ENCODE measurements at places on chromosomes 4 and X. TPM values are rescaled to one million over a fixed set of nuclear protein-coding genes. Genes with fewer than 3 reads are reported as not detected.
A peak's percentile ranks its signal among the peaks of the same experiment; 100 is the strongest.

GRCh38 chr4:169311643-169312365 lies 41.0 kb upstream of the SH3RF1 start:
- no peaks in the 10 kb centered on the region for H3K27me3 ChIP-seq
- H3K4me1 ChIP-seq, result peaks cover 30% of the 10 kb centered on the region
- no peaks in the 10 kb centered on the region for H3K36me3 ChIP-seq
- no peak overlapping the region for H3K4me3 ChIP-seq

GRCh38 chr4:13656569-13657405 lies 29.3 kb upstream of the BOD1L1 start:
- H3K4me1 ChIP-seq, result peaks cover 23% of the 10 kb centered on the region
- no peaks in the 10 kb centered on the region for H3K36me3 ChIP-seq
- peak overlapping the region; percentile 72 for H3K4me3 ChIP-seq
- DNase-seq, result no peak
- H3K27me3 ChIP-seq, result peaks cover 11% of the 10 kb centered on the region

ARSJ gene
- total RNA-seq, result 61.7 TPM

GRCh38 chr4:84973856-84974255 lies 7.4 kb upstream of the WDFY3 start:
- no peaks in the 10 kb centered on the region for H3K27me3 ChIP-seq
- H3K27ac ChIP-seq, result no peak overlapping the region
- no peak overlapping the region for H3K4me3 ChIP-seq

- H3K4me1 ChIP-seq, result no peaks in the 10 kb centered on the region
- no peak overlapping the region for H3K4me3 ChIP-seq
- DNase-seq, result no peak
- H3K27me3 ChIP-seq, result peaks cover 35% of the 10 kb centered on the region
Observed at GRCh38 chr4:93791570-93792195, 36.9 kb upstream of the ATOH1 start.

DNA sequence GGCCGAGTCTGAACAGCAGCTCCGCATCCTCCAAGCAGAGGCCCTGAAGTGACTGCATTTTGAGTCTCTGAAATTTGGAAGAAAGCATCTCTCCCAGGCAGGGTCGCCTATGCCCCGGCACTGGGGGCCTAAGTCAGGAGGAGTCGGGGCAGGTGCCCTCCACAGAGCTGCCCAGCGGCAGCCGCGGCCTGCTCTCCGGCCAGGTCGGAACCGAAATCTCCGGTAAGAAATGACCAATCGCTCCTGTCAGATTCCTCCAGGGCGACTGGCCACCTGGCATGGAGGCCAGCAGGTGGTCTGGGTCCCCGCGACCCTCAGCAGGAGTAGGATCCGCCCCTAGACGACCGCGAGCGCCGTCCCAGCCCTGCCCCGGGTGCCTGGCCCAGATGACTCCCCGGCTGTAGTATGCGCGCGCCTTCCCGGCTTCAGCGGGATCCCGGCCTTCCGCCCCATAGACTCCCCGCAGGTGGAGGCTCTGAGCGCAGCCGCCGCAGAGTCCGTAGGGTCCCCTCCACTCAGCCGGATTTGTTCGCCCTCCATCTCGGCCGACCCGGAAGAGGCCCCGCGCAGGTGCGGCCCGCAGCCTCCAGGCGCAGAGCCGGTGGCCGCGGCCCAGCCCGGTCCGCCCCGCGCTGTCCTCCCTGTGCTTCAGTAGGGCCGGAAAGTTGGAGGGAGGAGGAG lies 1.5 kb downstream of the NKX1-1 start:
- no peak overlapping the region for H3K4me3 ChIP-seq
- no peaks in the 10 kb centered on the region for H3K36me3 ChIP-seq
- H3K4me1 ChIP-seq, result no peaks in the 10 kb centered on the region

- no peaks in the 10 kb centered on the region for H3K27me3 ChIP-seq
- no peaks in the 10 kb centered on the region for H3K36me3 ChIP-seq
- H3K4me1 ChIP-seq, result peaks cover 49% of the 10 kb centered on the region
- no peak for DNase-seq
- peak overlapping the region; percentile 89 for H3K27ac ChIP-seq
- H3K4me3 ChIP-seq, result peak overlapping the region; percentile 89
Observed at GRCh38 chr4:98659741-98660462, 1.5 kb upstream of the TSPAN5 start.
